Activated CD4-positive, alpha-beta memory T cell treated with anti-CD3 and anti-CD28 coated beads, Interleukin-2, amount 10 ng/mL, durations not matched to agents 7 days and 5 days (primary cell): ENCODE measurements at places on chromosomes 12 and 14. TPM values are rescaled to one million over a fixed set of nuclear protein-coding genes. Genes with fewer than 3 reads are reported as not detected.

GRCh38 chr12:106051853-106052531 is 86.8 kb downstream of the NUAK1 start:
- no peak for DNase-seq
- H3K4me1 ChIP-seq: no peaks in the 10 kb centered on the region
- H3K27ac ChIP-seq: no peak overlapping the region
- H3K4me3 ChIP-seq: no peak overlapping the region

GRCh38 chr12:4448943-4449850 is 3.6 kb upstream of the FGF6 start:
- peaks cover 2% of the 10 kb centered on the region for H3K4me1 ChIP-seq
- no peak overlapping the region for H3K27ac ChIP-seq
- peaks cover 40% of the 10 kb centered on the region for H3K27me3 ChIP-seq
- no peaks in the 10 kb centered on the region for H3K36me3 ChIP-seq
- DNase-seq: no peak

DNA sequence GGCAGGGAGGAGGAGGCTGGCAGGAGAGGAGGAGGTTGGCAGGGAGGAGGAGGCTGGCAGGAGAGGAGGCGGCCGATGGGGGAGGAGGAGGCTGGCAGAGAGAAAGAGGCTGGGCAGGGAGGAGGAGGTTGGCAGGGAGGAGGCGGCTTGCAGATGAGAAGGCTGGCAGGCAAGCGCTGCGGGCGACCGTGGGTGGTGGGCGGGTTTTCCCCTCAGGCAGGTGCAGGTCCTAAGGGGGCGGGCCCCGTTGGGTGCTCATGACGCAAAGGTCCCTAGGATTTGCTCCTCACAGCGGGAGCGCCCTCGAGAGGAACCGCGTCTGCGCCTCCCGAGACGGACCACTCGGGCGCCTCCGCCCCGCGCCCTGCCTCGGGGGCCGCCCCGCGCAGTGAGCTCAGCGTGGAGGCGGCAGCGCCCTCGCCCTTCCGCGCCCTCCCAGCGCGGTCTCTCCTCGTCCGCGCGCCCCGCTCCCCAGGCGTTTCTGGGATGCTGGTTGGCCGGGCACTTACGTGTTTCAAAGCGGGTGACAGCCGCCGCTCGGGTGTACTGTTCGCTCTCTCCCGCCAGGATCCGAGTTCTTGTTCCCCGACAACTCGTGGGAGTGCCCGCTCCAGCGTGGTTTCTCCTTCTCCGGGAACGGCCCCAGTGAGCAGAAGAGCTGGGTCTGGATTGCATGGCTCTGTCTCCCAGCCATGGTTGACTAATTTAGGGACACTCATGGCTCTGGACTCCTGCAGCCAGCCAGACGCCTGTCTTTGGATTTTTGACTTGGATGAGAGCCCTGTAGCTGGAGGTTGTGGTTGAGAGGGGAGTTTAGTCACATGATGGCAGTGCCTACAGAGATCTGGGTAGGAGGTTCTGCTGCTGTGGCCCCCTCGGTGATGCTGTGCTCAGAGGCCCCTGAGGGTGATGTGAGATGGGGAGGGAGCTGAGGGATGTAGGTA is 64.1 kb upstream of the PPP4R3A start:
- peaks cover 8% of the 10 kb centered on the region for H3K4me1 ChIP-seq
- no peaks in the 10 kb centered on the region for H3K36me3 ChIP-seq
- H3K27me3 ChIP-seq: peaks cover 30% of the 10 kb centered on the region
- no peak overlapping the region for H3K27ac ChIP-seq
- H3K4me3 ChIP-seq: peak overlapping the region; percentile 64
- peak; percentile 48 for DNase-seq

DNA sequence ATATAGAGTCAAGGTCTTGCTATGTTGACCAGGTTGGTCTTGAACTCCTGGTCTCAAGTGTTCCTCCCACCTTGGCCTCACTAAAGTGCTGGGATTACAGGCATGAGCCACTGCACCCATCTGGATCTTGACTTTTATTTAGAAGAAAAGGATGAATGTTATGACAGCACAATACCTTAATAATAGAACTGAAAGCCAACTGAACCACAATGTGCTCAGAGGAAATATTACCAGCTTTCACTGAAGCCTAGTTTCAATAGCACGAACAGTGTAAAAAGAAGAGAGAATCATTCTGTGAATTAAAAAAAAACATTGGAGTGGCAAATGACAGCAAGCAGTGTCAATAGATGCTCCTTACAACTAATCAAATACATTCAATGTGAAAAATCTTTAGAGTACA is 239.2 kb upstream of the RMST start:
- no peak overlapping the region for H3K27ac ChIP-seq
- DNase-seq: no peak
- no peaks in the 10 kb centered on the region for H3K4me1 ChIP-seq
- no peaks in the 10 kb centered on the region for H3K36me3 ChIP-seq
- H3K27me3 ChIP-seq: no peaks in the 10 kb centered on the region

GRCh38 chr14:84591827-84592445 is 938.0 kb upstream of the FLRT2 start:
- DNase-seq: no peak
- H3K36me3 ChIP-seq: no peaks in the 10 kb centered on the region
- H3K27me3 ChIP-seq: no peaks in the 10 kb centered on the region
- no peak overlapping the region for H3K27ac ChIP-seq
- H3K4me3 ChIP-seq: no peak overlapping the region
- no peaks in the 10 kb centered on the region for H3K4me1 ChIP-seq

CD4 gene
- 324 TPM for total RNA-seq

DNA sequence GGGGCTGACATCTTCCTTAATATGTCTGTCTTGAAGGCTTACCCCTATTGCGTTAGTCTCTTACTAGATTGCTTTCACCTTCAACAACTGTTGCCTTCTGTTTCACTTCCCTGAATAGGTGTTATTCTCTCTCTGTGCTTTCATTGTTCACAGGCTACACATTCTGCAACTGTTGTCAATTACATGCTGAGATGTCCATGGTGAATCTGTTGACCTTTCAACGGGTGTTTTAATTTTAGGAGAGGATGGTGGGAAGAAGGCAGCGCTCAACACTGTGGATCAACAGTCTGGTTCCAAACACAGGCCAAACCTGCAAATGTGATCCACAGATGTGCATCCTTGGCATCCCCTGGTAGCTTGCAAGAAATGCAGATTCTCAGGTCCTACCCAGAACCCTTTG is 101.9 kb downstream of the DACT1 start:
- no peak overlapping the region for H3K27ac ChIP-seq
- no peak overlapping the region for H3K4me3 ChIP-seq
- H3K27me3 ChIP-seq: peaks cover 16% of the 10 kb centered on the region
- DNase-seq: no peak
- peaks cover 2% of the 10 kb centered on the region for H3K4me1 ChIP-seq

NUAK1 gene
- total RNA-seq: not detected

- peak within 1 kb of the TSS; percentile 32 for H3K4me3 ChIP-seq
- peaks cover 40% of the 10 kb centered on the region for H3K27me3 ChIP-seq
- no peak within 1 kb of the TSS for H3K27ac ChIP-seq
- H3K4me1 ChIP-seq: peaks cover 8% of the 10 kb centered on the region
- H3K36me3 ChIP-seq: no peaks in the 10 kb centered on the region
These were observed at the start of gene NTF3 for GRCh38 chr12:5432011-5432400. NTF3 (plus strand) TSS chr12:5432108; CDS start chr12:5432325, 217 bp downstream.

DNA sequence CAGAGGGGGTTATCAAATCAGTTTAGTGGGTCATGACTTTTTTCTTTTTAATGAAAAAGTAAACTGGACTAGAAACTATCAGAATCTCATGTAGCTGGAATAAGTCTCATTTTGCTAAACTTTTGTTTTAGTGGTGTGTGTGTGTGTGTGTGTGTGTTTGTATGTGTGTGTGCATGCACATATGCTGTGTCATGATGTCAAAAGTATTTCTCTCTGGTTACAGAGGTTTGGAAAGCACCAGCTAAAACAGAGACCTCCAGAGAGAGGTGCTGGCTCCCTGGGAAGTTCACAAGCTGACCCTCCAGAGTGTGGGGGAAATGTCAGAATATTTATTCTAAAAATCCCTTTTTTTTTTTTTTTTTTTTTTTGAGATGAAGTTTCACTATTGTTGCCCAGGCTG is 114.7 kb downstream of the LGMN start:
- H3K4me1 ChIP-seq: peaks cover 10% of the 10 kb centered on the region
- H3K36me3 ChIP-seq: peaks cover 4% of the 10 kb centered on the region
- H3K27ac ChIP-seq: no peak overlapping the region
- no peaks in the 10 kb centered on the region for H3K27me3 ChIP-seq
- H3K4me3 ChIP-seq: no peak overlapping the region

DNA sequence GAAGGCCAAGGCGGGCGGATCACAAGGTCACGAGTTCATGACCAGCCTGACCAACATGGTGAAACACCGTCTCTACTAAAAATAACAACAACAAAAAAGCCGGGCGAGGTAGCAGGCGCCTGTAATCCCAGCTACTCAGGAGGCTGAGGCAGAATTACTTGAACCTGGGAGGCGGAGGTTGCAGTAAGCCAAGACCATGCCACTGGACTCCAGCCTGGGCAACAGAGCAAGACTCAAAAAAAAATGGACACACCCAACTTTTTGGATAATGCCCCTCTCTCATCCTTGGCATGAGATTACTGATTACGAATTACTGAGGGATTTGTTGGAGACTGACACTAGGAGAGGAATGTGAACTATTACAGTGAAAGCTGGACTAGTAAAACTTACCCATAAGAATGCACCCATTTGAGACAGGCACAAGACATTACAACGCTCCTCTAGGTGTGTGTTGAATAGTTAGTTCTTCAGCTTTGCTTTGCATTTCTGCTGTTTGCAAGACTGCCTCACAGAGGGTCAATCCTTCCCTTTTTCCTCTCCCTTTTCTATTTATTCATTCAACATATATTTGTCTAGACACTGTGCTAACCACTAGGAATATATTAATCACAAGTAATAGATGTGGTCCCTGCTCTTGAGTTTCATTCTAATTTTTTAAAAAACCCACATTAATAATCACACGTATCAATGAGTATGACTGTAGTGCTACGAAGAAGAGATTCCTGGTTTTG is 46.0 kb upstream of the OR5AU1 start:
- H3K36me3 ChIP-seq: peaks cover 48% of the 10 kb centered on the region
- H3K27me3 ChIP-seq: no peaks in the 10 kb centered on the region
- H3K27ac ChIP-seq: no peak overlapping the region
- peaks cover 2% of the 10 kb centered on the region for H3K4me1 ChIP-seq
- DNase-seq: no peak
- no peak overlapping the region for H3K4me3 ChIP-seq

GRCh38 chr14:35420036-35420811 is 15.7 kb upstream of the NFKBIA start:
- H3K27ac ChIP-seq: no peak overlapping the region
- no peak overlapping the region for H3K4me3 ChIP-seq
- H3K36me3 ChIP-seq: no peaks in the 10 kb centered on the region
- H3K4me1 ChIP-seq: peaks cover 37% of the 10 kb centered on the region

GRCh38 chr12:62689042-62689839 is 222.6 kb downstream of the MON2 start:
- H3K4me3 ChIP-seq: no peak overlapping the region
- no peak overlapping the region for H3K27ac ChIP-seq
- no peak for DNase-seq
- H3K4me1 ChIP-seq: no peaks in the 10 kb centered on the region
- no peaks in the 10 kb centered on the region for H3K36me3 ChIP-seq

DNA sequence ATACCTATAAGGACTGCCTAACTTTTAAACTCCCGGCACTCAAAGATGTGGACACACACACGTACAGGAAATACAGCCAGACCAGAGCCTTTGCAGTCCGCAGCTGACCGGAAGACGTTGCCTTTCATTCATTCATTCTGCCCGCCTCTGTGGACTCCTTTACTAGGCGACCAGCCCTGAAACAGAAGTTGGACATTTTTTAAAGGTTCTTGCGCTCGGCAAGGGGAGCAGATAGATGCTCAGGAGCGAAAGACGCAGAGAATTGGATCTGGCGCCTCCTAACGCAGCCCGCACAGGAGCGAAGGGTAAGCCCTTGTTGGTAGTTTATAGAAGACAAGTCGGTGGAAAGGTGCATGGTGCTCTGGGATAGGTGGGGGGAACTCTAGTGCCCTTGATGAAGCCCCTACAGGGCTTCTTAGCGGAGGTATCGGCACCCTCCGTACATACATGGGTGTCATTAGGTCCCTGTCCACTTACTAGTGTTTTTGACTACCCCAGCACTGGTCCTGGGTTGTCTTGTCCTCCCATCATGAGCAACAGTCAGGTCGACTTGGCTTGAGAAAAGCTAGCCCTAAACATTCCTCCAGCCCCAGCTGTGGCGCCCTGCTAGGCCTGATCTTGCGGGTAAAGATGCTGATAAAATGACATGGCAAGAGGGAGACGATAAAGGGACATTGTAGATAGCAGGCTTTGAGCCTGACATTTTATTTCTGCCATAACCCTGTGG is at the start of gene KDM2B:
Gene KDM2B (minus strand): TSS at position 65 of the 727 bp plus-strand sequence. CDS start 112 bp downstream, outside the sequence.
- peak within 1 kb of the TSS; percentile 97 for H3K4me3 ChIP-seq
- peak within 1 kb of the TSS; percentile 99 for H3K27ac ChIP-seq
- DNase-seq: peak; percentile 39
- H3K4me1 ChIP-seq: peaks cover 40% of the 10 kb centered on the region

DNA sequence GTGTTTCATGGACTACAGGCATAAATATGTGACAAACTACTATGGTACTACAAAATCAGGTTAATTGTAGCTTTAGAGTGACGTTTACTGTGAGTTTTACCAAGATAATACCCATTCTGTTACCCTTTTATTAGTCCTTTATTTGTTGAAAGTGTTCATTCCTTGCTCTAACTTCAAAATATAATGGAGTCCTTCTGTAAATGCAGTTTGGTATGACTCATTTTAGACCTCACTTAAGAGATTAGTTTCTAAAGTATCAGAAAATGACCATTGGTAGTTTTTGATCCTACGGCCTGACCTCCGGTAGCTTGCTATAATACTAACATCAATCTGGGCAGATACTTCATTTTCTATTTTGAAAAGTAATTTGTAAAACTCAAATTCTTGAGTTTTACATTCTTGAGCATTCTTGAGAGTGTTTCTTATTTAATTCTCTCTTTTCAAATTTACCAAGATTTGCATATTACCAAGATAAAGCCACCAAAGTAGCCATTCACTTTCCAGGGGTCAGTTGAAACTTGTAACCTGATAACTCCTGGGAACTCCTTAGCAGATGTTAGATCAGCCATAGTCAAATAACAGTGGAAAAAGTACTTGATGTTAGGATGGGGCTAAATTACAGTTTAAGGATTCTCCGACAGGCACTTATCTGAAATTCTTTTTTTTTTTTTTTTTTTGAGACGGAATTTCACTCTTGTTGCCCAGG is 4.2 kb downstream of the HSPA2 start:
- no peak overlapping the region for H3K4me3 ChIP-seq
- H3K27ac ChIP-seq: no peak overlapping the region
- H3K36me3 ChIP-seq: peaks cover 23% of the 10 kb centered on the region
- peaks cover 47% of the 10 kb centered on the region for H3K27me3 ChIP-seq

TAS2R20 gene
- 0.78 TPM for total RNA-seq

KLHL33 gene
- total RNA-seq: not detected

DNA sequence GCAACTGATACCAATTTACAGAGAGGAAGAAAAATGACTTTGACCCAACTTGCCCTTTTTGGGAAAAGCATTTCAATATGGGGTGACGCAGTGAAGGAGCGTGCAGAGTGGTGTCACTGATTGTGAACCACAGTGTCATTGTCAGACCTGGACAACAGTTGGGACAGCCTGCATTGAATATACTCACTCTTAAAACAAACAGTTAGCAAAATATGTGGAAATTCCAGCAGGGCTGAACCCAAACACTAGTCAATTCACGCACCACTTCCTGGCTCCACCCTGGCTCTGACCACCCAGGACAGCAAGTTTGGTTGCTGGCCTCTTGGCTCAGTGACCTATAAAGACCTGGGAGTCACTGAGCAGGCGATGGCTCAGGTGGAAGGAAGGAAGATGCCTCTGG is 61.3 kb downstream of the NOS1 start:
- no peaks in the 10 kb centered on the region for H3K4me1 ChIP-seq
- H3K4me3 ChIP-seq: no peak overlapping the region
- H3K36me3 ChIP-seq: no peaks in the 10 kb centered on the region
- no peak overlapping the region for H3K27ac ChIP-seq
